Left ventricle myocardium inferior (tissue), 1 donor: ENCODE measurements at places on chromosomes 7 and 10.

DNA sequence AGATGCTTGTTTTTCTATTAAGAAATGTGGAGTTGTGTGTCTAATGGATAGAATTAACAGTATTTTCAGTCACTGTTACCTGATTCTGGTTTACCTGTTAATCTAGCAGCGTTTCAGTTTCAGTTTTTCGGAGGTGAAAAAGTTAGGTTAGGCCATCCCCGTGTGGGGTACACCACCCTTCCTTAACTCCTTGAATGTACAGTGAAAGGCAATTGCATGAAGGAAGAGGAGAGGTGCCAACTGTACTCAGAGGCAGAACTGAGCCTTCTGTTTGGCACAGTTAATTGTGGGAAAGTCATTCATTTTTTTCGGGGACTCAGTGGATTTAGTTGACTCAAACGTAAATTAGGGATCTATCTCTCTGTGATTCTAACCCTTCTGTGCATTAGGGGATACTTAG is 35.5 kb downstream of the RPA3 start:
- no peak for DNase-seq

GRCh38 chr10:116892907-116893685 is 43.8 kb downstream of the ENO4 start:
- no peak for DNase-seq

DNA sequence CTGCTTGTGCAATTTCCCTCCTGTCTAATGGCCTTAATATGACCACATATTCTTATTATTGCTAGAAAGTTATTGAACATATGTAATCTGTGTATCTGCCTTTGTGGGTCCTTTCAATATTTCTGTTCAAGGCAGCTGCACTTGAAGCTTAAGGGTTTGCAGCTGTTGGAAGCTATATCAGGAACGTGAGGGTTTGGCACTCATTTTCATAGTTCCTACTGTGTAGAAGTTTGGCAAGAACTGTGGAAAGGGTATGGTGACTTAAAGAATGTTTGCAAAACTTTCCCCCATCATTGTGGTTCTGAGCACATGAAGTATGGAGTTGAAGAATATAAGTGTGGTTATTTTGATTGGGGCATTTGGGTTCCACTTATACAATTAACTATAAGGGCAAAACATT is 144.7 kb upstream of the SEMA3A start:
- DNase-seq, result no peak

GRCh38 chr7:17947620-17948019 is 7.3 kb upstream of the SNX13 start:
- DNase-seq, result no peak
